Activated CD4-positive, alpha-beta T cell treated with anti-CD3 and anti-CD28 coated beads, Interleukin-2, amount 50 U/mL, for 1 hour (primary cell): ENCODE measurements at places on chromosomes 2 and 18.

- DNase-seq: no peak
Observed at GRCh38 chr2:217326238-217327022, 466.6 kb upstream of the TNP1 start.

- DNase-seq: no peak
Observed at GRCh38 chr2:72722492-72723070, 103.3 kb downstream of the EXOC6B start.

GRCh38 chr2:190506666-190507065 lies 27.9 kb downstream of the NEMP2 start:
- no peak for DNase-seq

DNA sequence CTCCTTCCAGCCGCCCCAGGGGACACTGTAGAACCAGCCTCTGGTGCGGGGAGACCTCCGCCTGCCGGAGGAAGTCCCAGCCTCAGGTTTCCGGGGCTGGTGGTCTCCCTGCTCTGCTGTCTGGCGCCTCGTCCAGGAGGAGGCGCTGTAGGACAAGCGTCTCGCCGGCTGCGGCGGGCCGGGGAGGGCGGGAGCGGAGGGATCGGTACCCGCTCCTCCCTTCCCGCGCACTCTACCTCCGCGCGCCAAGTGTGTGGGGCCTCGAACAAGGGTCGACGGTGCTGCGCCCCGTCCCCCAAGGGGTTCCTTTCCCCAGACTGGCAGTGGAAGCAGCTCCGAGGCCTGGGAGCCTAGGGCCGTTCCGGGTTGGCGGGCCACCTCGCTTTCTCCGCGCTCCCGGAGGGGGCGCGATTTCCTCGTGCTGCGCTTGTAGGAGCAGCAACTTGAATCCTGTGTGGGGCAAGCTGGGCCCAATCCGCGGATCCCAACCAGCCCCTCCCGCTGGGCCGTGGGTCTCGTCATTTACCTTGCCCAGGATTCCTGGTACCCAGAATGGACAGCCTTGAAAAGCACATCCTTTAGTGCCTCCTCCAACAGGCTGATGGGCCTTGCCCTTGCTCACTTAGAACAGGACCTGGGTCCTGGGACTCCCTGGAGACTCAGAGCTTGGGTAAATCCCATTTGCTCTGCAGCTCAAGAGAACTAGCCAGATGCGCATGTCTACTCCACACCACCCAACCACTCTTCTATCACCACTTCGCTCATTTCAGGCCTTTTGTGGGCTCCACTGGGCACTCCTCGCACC lies 10.6 kb upstream of the HOXD4 start:
- DNase-seq: peak; percentile 51

- DNase-seq: peak; percentile 17
Observed at GRCh38 chr2:68721482-68722101, 13.0 kb upstream of the ARHGAP25 start.

DNA sequence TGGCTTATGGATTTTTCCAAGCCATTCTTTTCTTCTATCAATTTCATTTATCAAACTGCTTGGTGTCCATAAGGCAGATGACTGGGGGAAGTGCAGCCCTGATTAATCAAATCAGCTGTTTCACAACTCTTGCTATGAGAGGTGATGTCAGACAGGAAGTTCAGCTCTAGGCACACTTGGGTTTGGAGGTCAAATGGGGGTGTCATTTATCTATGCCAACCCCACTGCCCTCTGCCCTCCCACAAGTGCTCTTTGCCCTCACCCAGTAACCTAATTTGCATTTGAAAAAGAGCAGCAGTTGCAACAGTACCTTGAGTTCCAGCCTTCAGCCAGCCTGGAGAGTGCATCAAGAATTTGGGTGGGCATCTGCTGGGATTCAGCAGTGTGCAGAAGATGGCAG lies 431.3 kb upstream of the SPRED2 start:
- no peak for DNase-seq

DNA sequence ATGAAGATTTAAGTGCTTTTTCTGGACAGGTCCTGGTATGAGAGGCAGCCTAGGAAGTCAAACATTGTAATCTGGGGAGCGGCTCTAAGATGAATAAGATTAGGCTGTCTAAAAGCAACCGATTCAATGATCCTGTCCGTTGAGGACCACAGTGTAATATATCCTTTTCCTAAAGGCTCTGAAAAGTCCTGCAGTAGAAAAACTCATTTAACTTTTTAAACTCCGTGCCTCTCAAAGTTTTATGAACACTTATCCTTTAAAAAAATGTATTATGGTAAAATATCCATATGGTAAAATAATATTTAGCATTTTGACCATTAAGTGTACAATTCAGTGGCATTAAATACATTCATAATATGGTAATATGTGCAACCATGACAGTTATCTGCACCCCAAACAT lies 39.8 kb downstream of the ATOH8 start:
- no peak for DNase-seq
